ENCODE measurements at places on chromosomes 16 and 17. TPM values are rescaled to one million over a fixed set of nuclear protein-coding genes. Genes with fewer than 3 reads are reported as not detected.

DNA sequence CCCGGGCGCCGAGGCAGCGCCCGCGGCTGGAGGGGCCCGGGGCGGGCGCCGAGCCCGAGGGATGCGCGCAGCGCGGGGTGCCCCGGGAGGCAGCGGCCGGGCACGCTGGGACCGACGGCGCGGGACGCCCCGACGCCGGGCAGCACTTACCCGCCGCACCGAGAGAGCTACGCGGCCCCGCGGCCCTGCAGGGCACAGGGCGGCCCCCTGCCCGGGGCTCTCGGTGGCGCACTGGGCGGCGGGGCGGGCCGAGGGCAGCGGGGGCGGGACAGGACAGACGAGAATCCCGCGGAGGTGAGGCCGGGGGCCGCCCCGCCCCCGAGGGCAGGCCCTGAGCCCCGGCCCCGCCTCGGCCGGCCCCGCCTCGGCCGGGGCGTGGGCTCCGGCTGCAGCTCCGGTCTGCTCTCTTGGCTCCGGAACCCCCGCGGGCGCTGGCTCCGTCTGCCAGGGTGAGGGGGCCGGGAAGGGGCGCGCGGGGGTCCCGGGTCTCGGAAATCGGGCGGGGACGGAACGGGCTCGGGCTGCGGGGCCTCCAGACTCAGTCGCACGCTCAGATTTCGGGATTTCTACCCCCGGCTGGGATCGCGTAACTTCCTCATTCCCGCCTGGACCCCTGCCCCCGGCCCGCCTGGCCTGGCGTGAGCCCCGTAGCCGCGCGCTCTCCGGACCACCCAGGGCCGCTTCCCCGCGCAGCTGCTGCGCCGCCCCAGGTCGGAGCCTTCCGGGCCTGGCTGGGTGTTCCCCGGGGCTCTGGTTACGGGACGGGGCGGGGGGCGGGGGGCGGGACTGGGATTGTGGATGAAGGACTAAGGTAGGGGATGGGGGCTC lies at the start of gene PLD2:
TSS of gene PLD2 (plus strand) at position 376 of the 828 bp plus-strand sequence. CDS start 621 bp downstream, outside the sequence.
- DNase-seq, result peak; percentile 91
- H3K4me3 ChIP-seq, result peak within 1 kb of the TSS; percentile 98
- H3K36me3 ChIP-seq, result no peaks in the 10 kb centered on the region
- peak within 1 kb of the TSS; percentile 82 for H3K27ac ChIP-seq

GRCh38 chr17:68737761-68738443 lies 136.7 kb upstream of the FAM20A start:
- no peak overlapping the region for H3K27ac ChIP-seq
- no peaks in the 10 kb centered on the region for H3K27me3 ChIP-seq
- H3K4me3 ChIP-seq, result no peak overlapping the region
- H3K36me3 ChIP-seq, result no peaks in the 10 kb centered on the region
- no peak for DNase-seq

- DNase-seq, result no peak
- no peak overlapping the region for H3K4me3 ChIP-seq
- no peak overlapping the region for H3K27ac ChIP-seq
Measured at GRCh38 chr17:9917801-9918200, 12.7 kb upstream of the RCVRN start.

RILP gene
- 59.3 TPM for total RNA-seq

GRCh38 chr17:10547351-10547750 lies 2.1 kb downstream of the MYH2 start:
- no peak for DNase-seq
- H3K4me1 ChIP-seq, result no peaks in the 10 kb centered on the region
- H3K27ac ChIP-seq, result no peak overlapping the region
- no peaks in the 10 kb centered on the region for H3K27me3 ChIP-seq
- no peak overlapping the region for H3K4me3 ChIP-seq

DNA sequence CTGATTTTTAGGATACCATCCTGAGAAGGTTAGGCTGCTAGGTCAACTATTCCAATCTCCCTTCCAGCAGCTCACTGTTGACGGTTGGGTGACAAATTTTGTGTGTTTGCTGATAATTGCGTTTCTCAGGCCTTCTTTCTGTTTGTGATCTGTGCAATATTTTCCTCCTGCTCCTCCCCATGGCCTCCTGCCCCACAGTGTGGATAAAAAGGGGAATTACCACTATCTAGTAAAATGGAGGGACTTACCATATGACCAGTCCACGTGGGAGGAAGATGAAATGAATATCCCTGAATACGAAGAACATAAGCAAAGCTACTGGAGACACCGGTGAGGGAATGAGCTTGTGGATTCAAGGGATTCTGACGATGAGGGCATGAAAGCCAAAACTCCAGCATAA lies 9.2 kb downstream of the CHD3 start:
- H3K4me1 ChIP-seq, result no peaks in the 10 kb centered on the region
- no peaks in the 10 kb centered on the region for H3K27me3 ChIP-seq
- H3K36me3 ChIP-seq, result peaks cover 49% of the 10 kb centered on the region
- no peak overlapping the region for H3K27ac ChIP-seq
- no peak overlapping the region for H3K4me3 ChIP-seq

- no peaks in the 10 kb centered on the region for H3K4me1 ChIP-seq
- DNase-seq, result no peak
- no peaks in the 10 kb centered on the region for H3K27me3 ChIP-seq
- H3K36me3 ChIP-seq, result no peaks in the 10 kb centered on the region
Measured at GRCh38 chr17:56393156-56393555, 200.3 kb upstream of the NOG start.

GRCh38 chr17:50353600-50354195 lies 7.8 kb downstream of the XYLT2 start:
- no peaks in the 10 kb centered on the region for H3K27me3 ChIP-seq
- no peak overlapping the region for H3K27ac ChIP-seq
- H3K4me1 ChIP-seq, result no peaks in the 10 kb centered on the region
- H3K4me3 ChIP-seq, result no peak overlapping the region
- H3K36me3 ChIP-seq, result no peaks in the 10 kb centered on the region
- DNase-seq, result no peak

- peak overlapping the region; percentile 88 for H3K27ac ChIP-seq
- no peaks in the 10 kb centered on the region for H3K36me3 ChIP-seq
- H3K4me3 ChIP-seq, result no peak overlapping the region
Measured at GRCh38 chr17:882827-883585, 96.6 kb downstream of the NXN start.

- H3K4me1 ChIP-seq, result peaks cover 6% of the 10 kb centered on the region
- H3K36me3 ChIP-seq, result no peaks in the 10 kb centered on the region
- H3K4me3 ChIP-seq, result no peak overlapping the region
- DNase-seq, result peak; percentile 51
- peak overlapping the region; percentile 54 for H3K27ac ChIP-seq
Measured at GRCh38 chr16:53071748-53072301, 17.0 kb downstream of the CHD9 start.

DNA sequence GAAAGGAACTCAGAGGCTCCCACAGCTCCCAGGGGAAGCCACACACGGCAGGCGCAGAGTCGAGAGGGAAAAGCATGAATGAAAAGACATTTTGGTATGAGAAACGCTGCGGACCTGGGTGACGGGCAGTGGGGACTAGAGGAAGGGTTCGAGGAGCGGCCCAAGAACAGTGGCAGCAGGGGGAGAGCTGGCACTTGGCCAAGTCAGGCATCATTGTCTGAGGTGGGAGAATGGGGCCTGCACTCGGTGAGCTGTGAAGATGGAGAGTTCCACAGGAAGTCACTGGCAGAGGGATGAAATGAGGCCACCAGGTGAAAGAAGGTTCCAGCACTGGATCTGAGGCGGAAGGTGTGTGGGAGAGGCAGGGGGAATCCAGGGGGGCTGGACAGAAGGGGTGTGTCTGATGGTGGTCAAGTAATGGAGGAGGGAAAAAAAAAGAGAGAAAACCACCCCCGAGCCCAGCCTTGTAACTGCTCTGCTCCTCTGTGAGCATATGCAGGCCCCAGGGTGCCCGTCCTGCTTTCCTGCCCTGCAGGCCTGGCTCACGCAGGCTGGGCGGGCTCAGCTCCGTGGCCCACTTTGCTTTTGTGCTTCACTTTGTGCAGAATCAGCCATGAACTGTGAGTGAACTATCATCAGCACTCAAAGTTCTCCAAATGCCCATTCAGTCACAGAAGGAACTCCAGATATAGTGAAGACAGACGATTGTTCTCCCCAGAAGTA lies 31.8 kb downstream of the TMEM204 start:
- no peak overlapping the region for H3K4me3 ChIP-seq
- DNase-seq, result no peak
- H3K27me3 ChIP-seq, result no peaks in the 10 kb centered on the region
- H3K27ac ChIP-seq, result no peak overlapping the region
- no peaks in the 10 kb centered on the region for H3K36me3 ChIP-seq

Measured in transverse colon (tissue), 4 donors.